ENCODE measurements at places on chromosomes 6 and 20. TPM values are rescaled to one million over a fixed set of nuclear protein-coding genes. Genes with fewer than 3 reads are reported as not detected.

GRCh38 chr20:12372557-12372956, 454.9 kb downstream of the BTBD3 start:
- no peak for DNase-seq

GRCh38 chr6:134056046-134056445, 3.6 kb upstream of the SLC2A12 start:
- DNase-seq, result no peak

GRCh38 chr20:15267935-15268334, 930.5 kb upstream of the FLRT3 start:
- no peak for DNase-seq

IP6K3 gene
- 7.9 TPM for total RNA-seq

- no peak for DNase-seq
These were observed 36.9 kb downstream of the CDYL start for GRCh38 chr6:4813055-4813454.

SRMS gene
- not detected for total RNA-seq

BTNL2 gene
- total RNA-seq, result not detected

DNA sequence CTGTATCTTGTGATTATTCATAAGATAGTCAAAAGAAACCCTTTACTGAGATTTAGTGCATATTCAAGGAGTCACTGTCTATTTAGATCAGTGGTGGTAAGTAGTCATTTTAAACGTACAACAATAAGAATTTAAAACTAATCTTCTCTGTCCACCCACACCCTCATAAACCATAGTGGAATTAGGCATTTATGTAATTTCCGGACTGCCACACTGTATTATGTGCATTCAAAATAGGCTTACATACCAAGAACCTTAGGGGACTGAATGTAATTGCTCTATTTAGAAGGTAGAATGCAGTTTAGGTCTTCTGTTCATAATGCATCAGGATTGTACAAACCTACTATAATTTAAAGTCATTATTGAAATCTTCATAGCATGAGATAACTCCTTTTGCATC, 685.4 kb downstream of the TENT5A start:
- DNase-seq, result no peak

GRCh38 chr20:63706852-63707557, 771 bp downstream of the ARFRP1 start:
- peak; percentile 72 for DNase-seq

DNA sequence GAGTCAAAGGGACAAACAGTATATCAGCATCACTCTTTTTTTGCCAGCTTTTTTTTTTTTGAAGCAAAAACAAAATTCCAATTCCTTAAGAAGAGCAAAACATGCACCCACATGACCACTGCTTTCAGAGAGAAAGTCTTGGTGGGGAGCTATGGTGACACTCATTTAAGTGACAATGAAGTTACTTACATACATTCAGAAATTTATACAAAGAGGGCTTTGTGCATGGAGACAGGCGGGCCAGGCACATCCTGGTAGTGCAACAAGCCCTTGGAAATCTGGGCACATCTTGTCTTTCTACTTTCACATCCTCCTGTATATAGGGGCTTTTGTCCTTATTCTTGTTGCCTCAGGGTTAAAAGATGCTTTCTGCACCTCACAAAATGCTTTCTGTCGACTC, 55.9 kb downstream of the IL22RA2 start:
- DNase-seq, result no peak

DNA sequence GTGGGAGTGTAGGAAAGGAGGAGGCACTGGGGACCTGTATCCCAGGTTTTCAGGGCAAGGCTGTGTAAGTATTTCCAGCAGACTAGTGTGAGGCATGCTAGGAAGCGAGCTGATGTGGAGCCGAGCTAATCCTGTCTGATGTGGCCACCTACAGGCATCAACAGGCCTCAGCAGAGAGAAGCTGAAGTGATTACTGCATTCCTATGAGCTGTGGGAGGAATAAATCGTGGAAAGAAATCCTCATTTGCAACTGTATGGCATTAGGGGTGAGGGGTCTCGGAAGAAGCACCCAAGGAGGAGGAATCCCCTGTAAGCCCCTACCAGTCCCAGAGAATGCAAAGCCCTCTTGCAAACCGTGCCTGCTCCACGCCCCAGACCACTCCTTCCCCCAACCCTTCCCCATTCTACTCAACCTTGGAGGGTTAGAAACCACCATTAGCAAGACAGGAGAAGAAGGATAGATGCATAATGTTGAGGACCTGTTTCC, 41.6 kb downstream of the C6orf15 start:
- DNase-seq, result peak; percentile 86

GRCh38 chr20:33082546-33082945, 3.1 kb downstream of the BPIFB4 start:
- peak; percentile 32 for DNase-seq

SPDEF gene
- total RNA-seq, result 0.48 TPM

RBL1 gene
- 9.2 TPM for total RNA-seq

- DNase-seq, result no peak
These were observed 30.7 kb upstream of the NANP start for GRCh38 chr20:25654487-25654886.

SNX14 gene
- total RNA-seq, result 140 TPM

GRCh38 chr6:137472641-137473137, 21.5 kb downstream of the OLIG3 start:
- no peak for DNase-seq

REPS1 gene
- 43.1 TPM for total RNA-seq

DNA sequence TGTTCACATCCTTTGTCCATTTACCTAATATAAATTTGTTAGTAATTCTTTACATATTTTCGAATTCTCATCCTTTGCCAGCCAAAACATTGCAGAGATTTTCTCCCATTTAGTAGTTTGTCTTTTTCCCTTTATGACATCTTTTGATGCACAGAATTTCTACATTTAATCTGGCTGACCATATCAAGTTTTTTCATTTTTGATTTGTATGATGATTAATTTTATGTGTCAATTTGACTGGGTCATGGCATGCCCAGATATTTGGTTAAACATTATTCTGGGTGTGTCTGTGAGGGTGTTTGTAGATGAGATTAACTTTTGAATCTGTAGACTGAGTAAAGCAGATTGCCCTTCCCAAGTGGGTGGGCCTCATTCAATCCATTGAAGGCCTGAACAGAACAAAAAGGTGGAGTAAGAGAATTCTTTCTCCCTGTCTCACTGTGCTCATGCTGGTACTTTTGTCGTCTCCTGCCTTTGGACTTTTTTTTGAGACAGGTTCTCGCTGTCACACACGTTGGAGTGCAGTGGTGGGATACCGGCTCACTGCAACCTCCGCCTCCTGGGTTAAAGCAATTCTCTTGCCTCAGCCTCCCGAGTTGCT, 72.1 kb upstream of the EPB41L1 start:
- no peak for DNase-seq

PHIP gene
- 38.0 TPM for total RNA-seq

SERPINB1 gene
- 57.0 TPM for total RNA-seq

GRCh38 chr20:62353289-62354030, 13.7 kb downstream of the LAMA5 start:
- no peak for DNase-seq

DNA sequence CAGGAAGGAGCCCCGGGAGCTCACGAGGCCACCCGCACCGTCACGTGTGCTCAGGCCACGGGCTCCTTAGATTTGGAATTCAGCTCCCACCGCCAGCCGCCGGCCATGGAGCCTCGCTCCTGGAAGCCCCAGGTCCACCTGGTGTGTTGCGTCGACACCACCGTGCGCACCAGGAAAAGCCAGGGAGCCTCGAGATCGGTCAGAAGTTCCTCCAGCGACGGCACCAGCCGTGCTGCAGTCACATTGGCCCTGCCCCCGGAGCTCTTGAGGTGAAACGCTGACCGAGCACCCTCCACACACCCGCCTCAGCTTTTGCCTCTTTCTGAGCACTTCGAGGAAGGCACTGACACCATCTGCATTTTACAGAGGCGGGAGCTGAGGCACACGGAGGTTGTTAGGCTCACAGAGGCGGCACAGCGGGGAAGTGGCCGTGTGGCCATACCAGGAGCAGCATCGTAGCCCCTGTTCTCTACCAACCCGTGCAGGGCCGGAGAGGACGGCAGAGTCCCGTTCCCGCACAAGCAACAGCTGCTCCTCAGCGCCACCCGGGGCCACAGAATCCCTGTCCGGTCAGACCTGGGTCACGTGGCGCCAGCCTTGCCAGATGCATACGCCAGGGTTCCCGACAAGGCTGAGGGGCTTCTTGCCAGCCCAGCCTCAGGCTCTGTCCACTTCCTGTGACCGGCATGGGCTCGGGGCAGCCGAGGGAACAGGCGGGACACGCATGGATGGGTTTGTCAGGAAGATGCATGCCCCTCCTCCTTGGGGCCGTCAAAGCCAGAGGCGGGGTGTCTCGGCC, 7.6 kb downstream of the NKAIN4 start:
- no peak for DNase-seq
